GM04504 (cell line): ENCODE measurements at places on chromosomes 2 and 18.

- peak; percentile 69 for DNase-seq
Measured at GRCh38 chr2:48346124-48346536, 183.8 kb upstream of the STON1 start.

- DNase-seq: no peak
Measured at GRCh38 chr2:100214265-100214971, 72.0 kb upstream of the AFF3 start.

GRCh38 chr2:127577973-127578372 is 42.5 kb downstream of the MYO7B start:
- DNase-seq: no peak

GRCh38 chr2:6418291-6418690 is 447.4 kb downstream of the CMPK2 start:
- no peak for DNase-seq

DNA sequence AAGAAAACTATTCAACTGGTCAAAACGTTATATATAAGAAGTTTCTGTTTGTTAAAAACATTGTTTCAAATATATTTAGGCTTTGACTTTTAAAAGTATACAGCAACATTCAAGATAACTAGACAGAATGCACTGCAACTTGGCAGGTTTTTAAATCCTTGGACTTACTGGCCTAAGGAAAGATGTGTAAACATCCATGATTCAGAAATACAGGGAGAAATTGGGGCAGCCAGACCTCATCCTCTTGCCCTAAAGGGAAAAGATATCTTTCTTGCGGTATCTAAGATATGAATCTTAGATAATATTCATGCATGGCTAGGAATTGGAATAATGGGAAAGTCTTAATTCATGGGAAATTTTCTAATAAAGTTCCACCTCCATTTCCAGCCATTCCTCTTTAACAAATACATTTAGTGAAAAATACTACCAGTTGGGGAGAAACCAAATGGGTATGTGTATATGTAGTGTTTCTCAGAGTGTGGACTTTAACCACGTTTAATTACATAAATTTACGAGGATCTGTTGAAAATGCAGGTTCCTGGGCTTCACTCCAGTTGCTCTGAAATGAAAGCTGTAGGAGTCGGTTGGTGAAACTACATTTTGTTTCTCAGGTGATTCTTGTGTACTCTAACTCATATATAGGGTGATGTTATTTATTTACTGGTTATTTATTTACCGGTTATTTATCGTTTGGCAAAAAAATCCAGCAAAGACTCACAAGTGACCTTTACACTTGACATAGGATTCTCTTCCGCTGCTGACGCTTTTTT is 587 bp upstream of the TANK start:
- DNase-seq: no peak

GRCh38 chr2:186612555-186613440 is 22.9 kb downstream of the ITGAV start:
- DNase-seq: no peak

GRCh38 chr2:55865096-55865835 is 58.3 kb downstream of the EFEMP1 start:
- DNase-seq: no peak

DNA sequence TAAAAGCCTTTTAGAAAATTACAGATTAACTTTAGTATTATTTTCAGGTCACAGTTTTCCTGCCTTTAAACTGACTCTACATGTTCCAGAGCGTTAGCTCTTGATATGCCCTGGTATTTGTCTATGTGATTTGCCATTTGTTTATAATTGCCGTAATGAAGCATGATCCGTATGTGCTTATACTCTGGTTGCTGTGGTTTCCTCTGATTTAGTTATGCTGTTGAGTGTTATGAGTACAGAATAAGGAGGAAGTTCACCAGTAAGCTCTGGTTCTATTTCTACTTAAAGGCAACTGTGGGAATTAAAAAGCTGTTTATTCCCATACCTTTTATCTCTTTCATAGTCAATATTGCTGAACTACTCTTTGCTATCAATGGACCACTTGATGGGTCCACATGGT is 123.5 kb downstream of the OSBPL6 start:
- no peak for DNase-seq

DNA sequence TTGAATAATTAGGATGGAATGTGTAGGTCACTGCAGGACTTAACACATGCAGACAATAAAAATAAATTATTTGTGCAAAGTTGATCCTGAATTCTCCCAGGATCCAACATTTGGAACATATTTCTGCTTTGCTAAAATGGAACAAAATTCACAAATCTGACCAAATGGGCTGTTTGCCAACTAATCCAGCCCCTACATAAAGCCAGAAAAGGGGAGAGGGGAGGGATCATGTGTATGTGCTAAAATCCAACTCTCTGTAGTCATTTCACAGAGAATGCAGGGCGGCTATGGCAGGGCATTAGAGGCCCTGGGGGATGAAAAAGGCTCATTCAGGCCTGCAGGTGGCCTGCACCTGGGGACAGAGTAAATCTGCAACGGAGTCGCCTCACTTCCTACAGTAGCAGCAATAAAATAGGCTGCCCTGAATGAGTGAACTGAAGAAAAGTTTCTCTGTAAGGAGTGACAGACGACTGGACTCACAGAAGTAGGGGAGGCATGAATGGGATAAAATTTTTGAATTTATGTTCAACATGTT is 4.0 kb upstream of the ZFP36L2 start:
- no peak for DNase-seq
